Gastrocnemius medialis (tissue), 4 donors: ENCODE measurements at places on chromosomes 4 and X.

GRCh38 chr4:100372432-100372831, 145.4 kb downstream of the EMCN start:
- DNase-seq: no peak
- H3K4me1 ChIP-seq: no peaks in the 10 kb centered on the region
- H3K27me3 ChIP-seq: no peaks in the 10 kb centered on the region
- no peak overlapping the region for H3K27ac ChIP-seq
- no peaks in the 10 kb centered on the region for H3K36me3 ChIP-seq
- H3K4me3 ChIP-seq: no peak overlapping the region

- no peak overlapping the region for H3K4me3 ChIP-seq
- no peaks in the 10 kb centered on the region for H3K27me3 ChIP-seq
- H3K27ac ChIP-seq: no peak overlapping the region
- no peak for DNase-seq
Observed at GRCh38 chr4:25253071-25253445, 19.2 kb downstream of the PI4K2B start.

- peaks cover 4% of the 10 kb centered on the region for H3K4me1 ChIP-seq
- no peaks in the 10 kb centered on the region for H3K27me3 ChIP-seq
- no peaks in the 10 kb centered on the region for H3K36me3 ChIP-seq
- no peak overlapping the region for H3K4me3 ChIP-seq
Observed at GRCh38 chrX:46755671-46756070, 3.2 kb downstream of the SLC9A7 start.

DNA sequence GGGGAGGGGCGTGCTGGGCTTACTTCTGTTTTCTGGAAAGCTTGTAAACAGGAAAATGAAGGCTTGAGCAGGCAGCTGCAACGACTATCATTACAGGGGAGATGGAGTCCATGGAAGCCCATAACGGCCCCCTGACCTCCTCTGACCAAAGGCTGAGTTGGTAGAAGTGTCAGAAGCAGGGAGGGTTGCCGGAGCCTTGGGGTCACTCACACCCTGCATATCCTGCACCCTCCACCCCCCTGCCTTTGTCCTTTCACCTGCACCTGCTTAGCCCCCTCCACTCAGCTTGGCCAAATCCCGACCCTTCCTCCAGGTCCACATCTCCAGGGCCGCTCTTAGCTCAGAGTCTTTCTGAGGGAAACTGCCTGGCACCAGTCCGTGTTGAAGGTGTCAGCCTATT, 12.5 kb upstream of the MSX1 start:
- DNase-seq: no peak
- H3K4me1 ChIP-seq: no peaks in the 10 kb centered on the region
- H3K27me3 ChIP-seq: peaks cover 23% of the 10 kb centered on the region

GRCh38 chr4:54709400-54709799, 51.6 kb downstream of the KIT start:
- H3K4me1 ChIP-seq: no peaks in the 10 kb centered on the region
- no peaks in the 10 kb centered on the region for H3K36me3 ChIP-seq
- no peak overlapping the region for H3K27ac ChIP-seq
- DNase-seq: no peak
- no peaks in the 10 kb centered on the region for H3K27me3 ChIP-seq
- no peak overlapping the region for H3K4me3 ChIP-seq

DNA sequence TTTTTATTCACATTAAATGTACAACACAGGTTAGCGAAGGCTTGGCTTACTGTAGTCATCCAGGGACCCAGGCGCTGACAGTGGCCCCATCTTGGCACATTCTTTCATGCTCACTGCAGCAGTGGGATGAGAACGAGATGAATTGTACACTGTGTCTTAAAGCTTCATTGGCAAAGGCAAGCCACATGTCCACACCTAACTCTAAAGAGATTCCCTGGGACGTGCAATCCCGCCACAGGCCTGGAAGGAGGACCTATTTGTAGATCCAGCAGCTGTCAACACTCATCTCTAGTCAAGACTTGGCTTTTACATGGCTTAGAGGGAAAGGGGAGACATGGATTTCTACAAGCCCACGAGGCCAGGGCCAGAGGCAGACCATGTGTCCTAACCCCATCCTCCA, 16.1 kb upstream of the CXCR3 start:
- H3K27ac ChIP-seq: peak overlapping the region; percentile 56
- peaks cover 5% of the 10 kb centered on the region for H3K4me1 ChIP-seq
- H3K4me3 ChIP-seq: no peak overlapping the region
- H3K36me3 ChIP-seq: no peaks in the 10 kb centered on the region
- DNase-seq: peak; percentile 18

DNA sequence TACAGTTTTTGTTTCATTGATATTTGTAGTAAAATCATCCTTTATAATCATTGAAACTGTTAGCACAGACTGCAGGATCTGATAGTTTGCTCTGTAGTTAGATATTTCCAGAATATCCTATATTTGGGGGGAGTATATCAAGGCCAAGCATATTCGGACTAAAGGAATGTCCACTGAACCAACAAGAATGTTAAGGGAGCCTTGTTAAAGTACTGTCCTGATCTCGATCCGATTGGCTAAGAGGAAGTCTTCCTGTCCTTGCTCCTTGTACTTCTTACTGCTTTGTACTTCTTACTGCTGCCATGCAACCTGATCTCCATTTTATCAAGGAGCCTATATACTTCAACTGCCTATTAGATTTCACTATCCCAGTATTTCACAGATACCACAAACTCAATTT, 449.3 kb downstream of the RPA4 start:
- no peaks in the 10 kb centered on the region for H3K4me1 ChIP-seq
- no peak overlapping the region for H3K27ac ChIP-seq
- H3K27me3 ChIP-seq: no peaks in the 10 kb centered on the region

DNA sequence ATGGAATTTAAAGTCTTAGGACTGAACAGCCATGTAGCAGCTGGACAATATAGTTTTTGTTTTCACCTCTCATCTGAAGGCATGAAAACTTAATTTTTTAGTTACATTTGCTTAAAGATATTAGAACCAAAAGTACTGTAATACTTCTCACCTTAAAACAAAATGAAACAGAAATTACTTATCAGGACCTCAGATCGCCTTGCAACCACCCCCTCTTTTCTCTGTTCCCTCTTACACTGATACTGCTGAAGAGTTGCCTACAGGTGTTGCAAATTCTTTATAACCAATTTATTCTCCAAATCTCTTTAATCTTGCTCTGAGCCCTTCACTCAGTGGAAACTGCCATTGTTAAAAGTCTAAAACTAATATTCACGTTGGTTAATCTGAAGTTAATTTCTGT, 145.0 kb downstream of the SPCS3 start:
- no peak overlapping the region for H3K27ac ChIP-seq
- no peak overlapping the region for H3K4me3 ChIP-seq
- H3K4me1 ChIP-seq: no peaks in the 10 kb centered on the region
- DNase-seq: no peak
- H3K36me3 ChIP-seq: no peaks in the 10 kb centered on the region
- no peaks in the 10 kb centered on the region for H3K27me3 ChIP-seq

GRCh38 chr4:158172261-158173258, at the start of gene GASK1B:
TSS of gene GASK1B (minus strand) at chr4:158173025. CDS start at chr4:158171375, 1,650 bp downstream.
- no peak for DNase-seq
- peak within 1 kb of the TSS; percentile 54 for H3K4me3 ChIP-seq
- peak within 1 kb of the TSS; percentile 69 for H3K27ac ChIP-seq
- no peaks in the 10 kb centered on the region for H3K4me1 ChIP-seq
- H3K27me3 ChIP-seq: no peaks in the 10 kb centered on the region

GRCh38 chr4:133188433-133189146, 39.5 kb downstream of the PCDH10 start:
- H3K36me3 ChIP-seq: no peaks in the 10 kb centered on the region
- no peaks in the 10 kb centered on the region for H3K4me1 ChIP-seq
- H3K27ac ChIP-seq: no peak overlapping the region
- DNase-seq: no peak
- H3K27me3 ChIP-seq: no peaks in the 10 kb centered on the region
- no peak overlapping the region for H3K4me3 ChIP-seq

DNA sequence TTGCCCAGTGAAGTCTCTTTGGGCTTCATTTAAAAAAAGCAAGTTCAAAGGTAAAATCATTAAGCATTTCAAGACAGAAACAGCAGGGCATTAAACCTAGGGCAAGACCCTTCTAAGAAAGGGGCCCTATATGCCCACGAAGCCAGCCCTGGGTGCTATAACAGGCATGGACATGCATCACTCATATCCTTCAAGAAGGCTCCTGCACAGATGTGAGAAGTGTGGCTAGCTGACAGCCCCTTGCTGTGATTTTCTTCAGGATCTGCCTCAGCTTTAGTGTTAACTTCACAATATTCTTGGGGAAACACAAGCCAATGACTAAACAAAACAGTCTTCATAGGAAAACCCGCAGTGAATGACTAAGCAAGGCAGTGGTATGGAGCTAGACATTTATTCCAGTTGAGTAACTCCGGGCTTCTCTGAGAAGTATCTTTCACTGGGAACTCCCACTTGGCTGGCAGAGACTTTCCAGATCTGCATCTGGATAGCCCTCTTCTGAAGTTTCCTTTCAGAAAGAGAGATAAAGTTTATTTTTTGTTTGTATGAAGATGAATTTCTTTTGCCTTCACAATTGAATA, 11.9 kb upstream of the MAOA start:
- no peaks in the 10 kb centered on the region for H3K27me3 ChIP-seq
- no peak overlapping the region for H3K4me3 ChIP-seq
- no peak overlapping the region for H3K27ac ChIP-seq
- DNase-seq: no peak

- peaks cover 26% of the 10 kb centered on the region for H3K4me1 ChIP-seq
- H3K4me3 ChIP-seq: no peak overlapping the region
- H3K36me3 ChIP-seq: no peaks in the 10 kb centered on the region
- peak overlapping the region; percentile 52 for H3K27ac ChIP-seq
Observed at GRCh38 chr4:168743601-168744000, 246.7 kb downstream of the PALLD start.

DNA sequence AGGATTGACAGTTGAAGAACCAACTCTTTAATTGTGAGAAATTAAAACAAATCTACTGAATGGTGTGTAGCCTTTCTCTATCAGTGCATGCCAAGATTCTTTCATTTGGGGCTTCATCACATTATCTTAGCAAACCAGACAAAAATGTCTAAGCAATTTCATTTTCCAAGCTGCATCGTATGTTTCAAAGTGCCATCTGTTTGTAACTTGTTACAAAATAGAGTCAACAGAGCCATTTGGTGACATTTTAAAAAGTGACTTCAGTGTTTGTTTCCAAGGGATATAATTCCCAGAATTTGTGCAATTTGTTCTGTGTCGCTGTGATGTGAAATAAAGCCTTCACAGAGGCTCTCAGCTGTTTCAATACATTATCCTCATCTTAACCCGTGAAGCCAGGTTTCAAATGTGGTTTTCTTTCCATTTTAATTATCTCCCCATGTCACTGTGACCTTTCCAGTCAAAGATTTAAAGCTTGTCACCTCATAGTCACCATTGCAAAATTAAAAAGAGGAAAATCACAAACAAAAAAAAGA, 46.0 kb upstream of the C1QTNF7 start:
- no peaks in the 10 kb centered on the region for H3K36me3 ChIP-seq
- no peak for DNase-seq
- H3K4me3 ChIP-seq: no peak overlapping the region

GRCh38 chr4:7515390-7515902, 80.7 kb upstream of the PSAPL1 start:
- H3K4me1 ChIP-seq: no peaks in the 10 kb centered on the region
- H3K27me3 ChIP-seq: peaks cover 28% of the 10 kb centered on the region
- no peak overlapping the region for H3K27ac ChIP-seq
- no peaks in the 10 kb centered on the region for H3K36me3 ChIP-seq

DNA sequence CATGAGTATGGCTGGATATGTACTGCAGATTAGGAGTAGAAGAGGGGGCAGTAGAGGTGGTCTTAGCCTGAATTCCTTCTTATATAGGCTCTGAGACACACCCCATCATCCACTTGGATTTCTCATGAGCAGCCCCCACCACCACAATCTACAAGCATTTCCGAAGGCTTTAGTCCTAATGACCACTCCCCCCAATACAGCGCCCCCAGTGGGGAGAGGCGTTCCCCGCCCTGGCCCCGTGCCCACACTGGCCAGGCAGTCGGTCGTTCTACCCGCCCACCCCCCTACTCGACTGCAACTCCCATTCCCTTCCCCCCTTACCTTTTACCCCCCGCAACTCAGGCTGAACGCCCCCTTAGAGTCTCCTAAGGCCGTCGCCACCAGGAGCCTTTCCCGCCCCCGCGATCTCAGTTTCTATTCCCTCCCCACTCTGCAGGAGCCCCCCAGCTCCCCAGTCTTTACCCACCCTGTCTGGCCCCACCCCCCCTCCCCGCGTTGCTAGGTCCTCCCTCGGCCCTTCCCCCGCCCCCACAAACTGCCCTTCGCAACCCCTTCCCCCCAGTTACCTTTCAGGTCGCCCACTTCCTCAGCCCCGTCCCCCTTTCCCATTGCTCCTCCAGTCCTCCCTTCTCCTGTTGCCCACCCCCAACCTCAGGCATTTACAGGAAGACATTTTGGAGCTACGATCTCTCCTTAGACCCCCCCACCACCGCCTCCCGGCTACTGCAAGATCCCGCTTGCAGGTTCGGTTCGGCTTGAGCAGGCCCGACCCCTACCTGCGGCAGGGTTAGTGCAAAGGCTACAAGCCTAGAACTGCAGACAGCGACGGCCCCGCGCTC, 468 bp downstream of the ZMYM3 start:
- H3K4me1 ChIP-seq: peaks cover 8% of the 10 kb centered on the region
- H3K27me3 ChIP-seq: no peaks in the 10 kb centered on the region
- peak overlapping the region; percentile 84 for H3K4me3 ChIP-seq
- H3K27ac ChIP-seq: peak overlapping the region; percentile 94
- no peaks in the 10 kb centered on the region for H3K36me3 ChIP-seq
- peak; percentile 4 for DNase-seq
